ENCODE measurements at places on chromosomes 11 and 22.

GRCh38 chr11:17513853-17514252, 30.4 kb downstream of the USH1C start:
- no peak for DNase-seq

- DNase-seq: no peak
Observed at GRCh38 chr11:3123305-3123704, 41.8 kb downstream of the OSBPL5 start.

DNA sequence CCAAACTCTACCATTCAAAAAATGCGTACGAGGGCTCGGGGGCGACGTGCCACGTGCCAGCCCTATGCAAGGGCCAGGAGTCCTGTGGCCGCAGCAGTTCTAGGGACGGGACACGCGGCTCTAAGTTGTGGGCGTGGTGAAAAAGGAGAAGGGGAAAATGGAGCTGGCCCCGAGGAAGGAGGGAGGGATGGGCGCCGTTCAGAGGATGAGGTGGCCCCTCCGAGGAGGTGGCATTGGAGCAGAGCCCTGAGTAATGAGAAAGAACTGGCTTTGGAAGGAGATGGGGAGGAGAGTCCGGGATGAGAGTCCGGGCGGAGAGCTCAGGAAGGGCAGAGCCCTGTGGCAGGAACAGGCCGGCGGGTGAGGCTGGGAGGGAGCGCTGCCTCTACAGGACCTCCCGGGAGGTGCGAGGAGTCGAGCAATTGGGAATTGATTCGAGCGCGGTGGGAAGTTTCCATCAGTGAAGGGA, 21.0 kb downstream of the OTUB1 start:
- no peak for DNase-seq

DNA sequence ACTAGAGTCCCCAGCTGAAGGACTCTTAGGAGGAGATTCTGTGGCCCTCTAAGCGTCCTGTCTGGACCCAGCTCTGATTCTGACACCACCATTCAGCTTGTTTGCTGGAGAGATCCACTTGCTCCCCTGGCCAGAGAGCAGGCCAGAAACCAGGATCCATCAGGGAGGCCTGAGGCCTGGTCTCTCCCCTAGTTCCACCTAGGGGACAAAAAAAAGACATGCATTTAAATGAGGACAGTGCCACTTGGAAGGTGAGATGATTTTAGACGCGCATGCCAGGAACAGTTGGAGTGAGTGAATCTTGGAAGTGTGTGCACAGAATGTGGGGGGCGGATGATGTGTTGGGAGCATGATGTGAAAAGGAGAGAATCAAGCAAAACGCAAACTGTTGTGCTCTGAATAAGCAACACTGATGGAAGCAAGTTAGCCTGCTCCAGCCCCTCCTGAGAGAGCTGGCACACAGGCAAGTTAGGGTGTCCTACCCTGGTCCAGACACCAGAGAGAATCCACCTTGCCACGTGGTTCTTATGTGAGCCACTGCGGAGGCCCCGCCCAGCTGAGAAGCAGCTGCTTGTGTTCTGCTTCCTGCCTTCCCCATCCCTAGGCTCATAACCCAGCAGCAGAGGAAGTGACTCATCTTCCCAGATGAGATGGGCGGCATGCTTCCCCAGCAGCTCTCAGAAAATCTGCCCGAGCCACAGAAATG, 8.0 kb upstream of the SLCO2B1 start:
- peak; percentile 45 for DNase-seq

GRCh38 chr11:86587264-86588193, 84.9 kb downstream of the ME3 start:
- DNase-seq: no peak

DNA sequence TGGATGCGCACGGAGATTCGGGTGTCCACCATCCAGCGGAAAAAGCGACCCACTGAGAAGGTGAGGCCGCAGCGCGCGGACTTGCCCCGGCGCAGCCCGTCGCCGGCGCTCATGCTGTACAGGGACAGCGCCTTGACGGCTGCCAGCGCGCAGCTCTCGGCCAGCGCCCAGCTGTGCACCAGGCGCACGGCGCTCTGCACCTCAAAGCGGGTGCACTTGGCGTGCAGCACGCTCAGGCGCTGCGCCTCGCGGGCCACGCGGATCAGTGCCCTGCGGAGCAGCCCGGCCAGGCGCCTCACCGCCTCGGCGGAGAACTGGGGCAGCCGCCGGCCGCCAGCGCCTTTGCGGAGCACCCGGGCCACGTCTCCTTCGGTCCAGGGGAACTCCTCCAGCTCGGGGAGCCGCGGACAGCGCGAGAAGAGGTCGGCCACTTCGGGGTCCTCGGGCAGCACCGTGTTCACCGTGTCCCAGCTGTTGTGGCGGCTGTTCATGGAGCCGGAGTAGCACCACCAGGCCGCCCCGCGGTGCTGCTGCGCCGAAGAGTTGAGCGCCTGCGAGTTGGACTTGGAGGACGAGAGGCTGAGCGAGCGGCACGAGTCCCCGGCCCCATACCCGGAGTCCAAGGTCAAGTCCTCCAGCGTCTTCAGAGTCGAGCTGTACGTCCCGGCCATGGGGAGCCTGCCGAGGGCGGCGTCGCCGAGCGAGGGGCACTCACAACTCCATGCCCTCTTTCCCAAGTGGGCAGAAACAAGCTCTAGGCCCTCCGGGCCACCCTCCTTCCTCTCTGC, 703 bp downstream of the ABTB2 start:
- peak; percentile 35 for DNase-seq

GRCh38 chr11:47434011-47434786, 8.0 kb upstream of the PSMC3 start:
- DNase-seq: no peak

GRCh38 chr22:36103891-36104290, 56.7 kb downstream of the APOL3 start:
- DNase-seq: no peak

GRCh38 chr11:115544422-115544948, 40.3 kb upstream of the CADM1 start:
- DNase-seq: no peak

- no peak for DNase-seq
Observed at GRCh38 chr22:16961477-16962186, 46.4 kb downstream of the GAB4 start.

DNA sequence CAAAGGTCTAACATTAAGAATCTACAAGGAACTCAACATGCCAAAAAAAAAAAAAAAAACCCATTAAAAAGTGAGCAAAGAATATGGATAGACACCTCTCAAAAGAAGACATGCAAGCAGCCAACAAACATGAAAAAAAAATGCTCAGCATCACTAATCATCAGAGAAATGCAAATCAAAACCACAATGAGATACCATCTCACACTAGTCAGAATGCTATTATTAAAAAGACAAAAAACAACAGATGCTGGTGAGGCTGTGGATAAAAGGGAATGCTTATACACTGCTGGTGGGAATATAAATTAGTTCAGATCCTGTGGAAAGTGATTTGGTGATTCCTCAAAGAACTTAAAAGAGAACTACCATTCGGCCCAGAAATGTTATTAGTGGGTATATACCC, 257.7 kb upstream of the PLET1 start:
- no peak for DNase-seq

- DNase-seq: no peak
Observed at GRCh38 chr11:103619938-103620337, 416.5 kb upstream of the DDI1 start.

GRCh38 chr11:134916421-134917213, 504.6 kb upstream of the B3GAT1 start:
- DNase-seq: no peak

- DNase-seq: no peak
Observed at GRCh38 chr11:126338346-126339055, 17.0 kb upstream of the ST3GAL4 start.

- DNase-seq: no peak
Observed at GRCh38 chr22:50189849-50190181, 4.1 kb downstream of the TRABD start.

- no peak for DNase-seq
Observed at GRCh38 chr22:30523646-30524489, 18.4 kb upstream of the SEC14L4 start.

- DNase-seq: no peak
Observed at GRCh38 chr22:29030618-29031226, 30.9 kb downstream of the C22orf31 start.

DNA sequence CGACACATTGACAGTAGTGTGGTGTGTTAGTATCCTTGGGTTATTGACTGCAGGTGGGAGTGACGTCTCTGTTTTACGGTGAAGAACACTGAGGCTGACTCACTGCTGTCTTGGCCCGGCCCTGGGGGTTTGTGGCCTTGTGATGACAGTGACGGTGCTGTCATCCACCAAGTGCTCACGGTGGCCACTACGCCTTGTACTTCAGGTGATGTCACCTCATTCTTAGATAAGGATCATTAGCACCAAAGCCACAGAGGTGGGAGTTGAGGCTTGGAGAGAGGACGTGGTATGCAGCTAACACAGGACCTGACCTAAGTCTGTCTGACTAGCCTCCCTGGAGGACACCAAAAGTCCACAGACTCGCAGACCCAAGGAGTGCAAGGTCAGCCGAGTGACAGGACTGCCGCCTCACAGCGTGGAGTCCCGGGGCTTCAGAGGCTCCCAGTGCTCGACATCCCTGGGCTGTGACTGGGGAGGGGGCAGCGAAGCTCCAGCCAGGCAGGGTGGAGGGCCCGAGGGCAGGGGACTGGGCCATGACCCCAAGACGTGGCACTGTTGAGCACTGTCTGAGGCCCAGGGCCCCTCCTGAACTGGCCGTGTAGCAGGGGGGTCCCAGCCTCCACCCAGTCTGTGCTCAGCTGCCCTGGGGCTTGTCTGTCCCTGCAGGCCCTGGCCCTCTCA, 56.5 kb downstream of the NAT10 start:
- no peak for DNase-seq

- no peak for DNase-seq
Observed at GRCh38 chr22:36129486-36130388, 30.8 kb downstream of the APOL3 start.

DNA sequence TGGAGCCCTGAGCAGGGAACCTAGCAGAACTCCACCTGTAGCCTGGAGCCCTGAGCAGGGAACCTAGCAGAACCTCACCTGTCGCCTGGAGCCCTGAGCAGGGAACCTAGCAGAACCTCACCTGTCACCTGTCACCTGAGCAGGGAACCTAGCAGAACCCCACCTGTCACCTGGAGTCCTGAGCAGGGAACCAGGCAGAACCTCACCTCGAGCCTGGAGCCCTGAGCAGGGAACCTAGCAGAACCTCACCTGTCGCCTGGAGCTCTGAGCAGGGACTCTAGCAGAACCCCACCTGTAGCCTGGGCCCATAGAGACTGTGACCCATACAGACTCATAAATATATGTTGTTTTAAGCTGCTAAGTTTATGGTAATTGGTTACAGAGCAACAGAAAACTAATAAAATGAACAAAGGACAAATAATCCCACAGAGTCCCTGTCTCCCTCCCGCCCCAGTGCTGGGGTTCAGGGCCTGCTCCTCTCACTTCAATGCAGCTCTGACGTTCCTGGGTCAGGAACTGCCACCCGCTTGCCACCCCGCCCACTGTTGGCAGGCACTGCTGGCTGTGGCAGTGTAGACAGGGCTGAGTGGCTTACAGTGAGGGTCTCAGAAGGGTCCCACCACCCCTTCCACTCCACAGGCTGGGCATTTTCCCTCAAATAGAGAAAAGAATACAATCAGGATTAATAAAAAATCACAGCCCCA, 259.1 kb downstream of the TBC1D22A start:
- DNase-seq: no peak

- no peak for DNase-seq
Observed at GRCh38 chr11:111575740-111576139, 26.5 kb upstream of the SIK2 start.

- no peak for DNase-seq
Observed at GRCh38 chr11:9719566-9720289, 55.9 kb downstream of the SWAP70 start.

DNA sequence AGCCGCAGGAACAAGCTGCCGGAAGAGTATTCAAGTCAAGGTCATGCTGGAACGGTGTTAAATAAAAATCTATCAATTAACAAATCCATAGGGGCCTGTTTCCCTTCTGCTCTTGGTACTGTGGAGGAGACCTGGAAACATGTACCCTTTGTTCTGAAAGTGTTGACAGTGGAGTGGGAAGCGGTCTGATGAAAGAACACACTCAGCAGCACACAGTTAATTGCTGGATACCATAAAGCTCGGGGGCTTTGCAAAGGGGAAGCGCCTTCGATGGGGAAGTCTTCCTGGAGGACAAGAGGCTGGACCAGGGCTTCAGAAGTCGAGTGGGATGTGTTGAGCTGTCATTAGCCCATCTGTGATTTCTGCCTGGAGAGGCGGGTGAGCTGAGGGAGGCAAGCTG, 112.5 kb upstream of the CLPB start:
- DNase-seq: no peak
